ENCODE measurements at places on chromosomes 2 and 18.

- DNase-seq = no peak
These were observed 12.4 kb upstream of the XPO1 start for GRCh38 chr2:61550375-61551209.

- DNase-seq = no peak
These were observed 689.4 kb downstream of the ZEB2 start for GRCh38 chr2:143830476-143830875.

DNA sequence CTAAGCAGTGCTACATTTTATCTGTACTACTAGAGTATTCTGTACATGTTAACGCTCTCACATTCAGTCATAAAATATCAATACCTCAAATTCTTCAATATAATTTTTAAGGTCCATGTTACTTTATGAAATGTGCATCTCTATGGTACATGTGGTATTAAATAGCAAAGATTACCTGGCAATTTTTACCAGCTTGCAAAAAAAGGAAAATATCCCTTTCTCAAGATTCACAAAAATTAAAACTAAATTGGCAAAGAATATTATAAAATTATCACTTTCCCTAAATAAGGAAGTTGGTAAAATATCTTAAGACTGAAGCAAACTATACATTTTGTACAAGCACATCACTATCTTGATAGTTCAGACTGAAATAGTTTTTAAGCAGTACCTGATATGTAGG lies 115.0 kb upstream of the RNU4ATAC start:
- no peak for DNase-seq

DNA sequence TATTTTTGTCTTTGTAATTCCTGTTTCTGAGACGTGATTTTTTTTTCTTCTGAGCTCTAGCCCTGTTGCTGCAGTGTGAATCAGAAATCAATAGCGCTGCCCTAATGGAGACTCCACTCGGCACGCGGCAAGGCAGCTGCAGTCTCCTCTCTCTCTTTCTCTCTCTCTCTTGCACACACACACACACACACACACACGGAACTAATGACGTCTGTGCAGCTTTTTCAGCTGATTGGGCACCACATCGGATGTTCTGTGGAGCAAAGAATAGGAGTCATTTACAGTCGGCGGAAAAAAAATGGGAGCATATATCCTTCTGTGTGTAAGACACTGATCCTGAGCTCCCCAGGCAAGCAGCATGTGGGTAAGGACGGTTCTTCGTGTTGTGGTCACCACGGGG lies 2.0 kb upstream of the MYT1L start:
- DNase-seq = no peak

DNA sequence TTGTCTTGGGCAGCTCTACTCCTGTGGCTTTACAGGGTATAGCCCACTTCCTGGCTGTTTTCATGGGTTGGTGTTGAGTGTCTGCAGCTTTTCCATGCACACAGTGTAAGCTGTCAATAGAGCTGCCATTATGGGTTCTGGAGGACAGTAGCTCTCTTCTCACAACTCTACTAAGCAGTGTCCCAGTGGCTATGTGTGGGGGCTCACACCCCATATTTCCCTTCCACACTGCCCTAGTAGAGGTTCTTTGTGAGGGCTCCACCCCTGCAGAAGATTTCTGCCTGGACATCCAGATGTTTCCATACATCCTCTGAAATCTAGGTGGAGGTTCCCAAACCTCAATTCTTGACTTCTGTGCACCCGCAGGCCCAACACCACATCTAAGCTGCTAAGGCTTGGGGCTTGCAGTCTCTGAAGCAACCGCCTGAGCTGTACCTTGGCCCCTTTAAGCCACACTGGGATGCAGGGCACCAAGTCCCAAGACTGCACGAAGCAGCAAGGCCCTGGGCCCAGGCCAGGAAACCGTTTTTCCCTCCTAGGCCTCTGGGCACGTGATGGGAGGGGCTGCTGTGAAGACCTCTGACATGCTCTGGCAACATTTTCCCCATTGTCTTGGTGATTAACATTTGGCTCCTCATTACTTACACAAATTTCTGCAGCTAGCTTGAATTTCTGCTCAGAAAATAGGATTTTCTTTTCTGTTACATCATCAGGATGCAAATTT lies 9.4 kb downstream of the ELAC1 start:
- no peak for DNase-seq

DNA sequence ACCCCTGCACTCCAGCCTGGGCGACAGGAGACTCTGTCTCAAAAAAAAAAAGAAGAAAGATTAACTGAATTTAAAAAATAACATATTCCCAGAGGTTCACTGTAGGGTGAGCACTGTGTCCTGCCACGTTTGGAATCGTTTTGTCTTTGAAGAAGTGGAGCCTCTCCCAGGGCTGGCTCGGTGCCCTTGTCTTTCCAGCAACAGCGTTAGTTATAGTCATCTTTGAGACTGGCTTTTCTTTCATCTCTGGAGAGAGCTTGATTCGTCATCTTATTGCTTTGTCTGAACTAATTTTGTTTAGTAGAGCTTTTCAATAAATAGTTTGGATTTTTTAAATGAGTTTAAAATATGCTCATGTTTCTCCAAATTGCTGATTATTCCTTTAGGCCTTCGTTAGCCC lies 50.5 kb downstream of the IMPA2 start:
- no peak for DNase-seq

DNA sequence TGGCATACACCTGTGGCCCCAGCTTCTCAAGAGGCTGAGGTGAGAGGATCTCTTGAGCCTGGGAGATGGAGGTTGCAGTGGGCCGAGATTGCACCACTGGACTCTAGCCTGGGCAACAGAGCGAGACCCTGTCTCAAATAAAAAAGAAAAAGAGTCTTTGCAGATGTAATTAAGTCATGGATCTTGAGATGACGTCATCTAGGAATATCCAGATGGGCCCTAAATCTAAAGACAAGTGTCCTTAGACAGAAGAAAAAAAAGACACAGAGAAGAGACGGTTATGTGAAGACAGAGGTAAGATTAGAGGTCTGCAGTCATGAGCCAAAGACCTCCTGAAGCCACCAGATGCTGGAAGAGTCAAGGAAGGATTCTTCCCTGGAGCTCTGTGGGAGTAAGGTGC lies 74.3 kb downstream of the RHOB start:
- no peak for DNase-seq

- DNase-seq = no peak
These were observed 118.9 kb upstream of the CTNNA2 start for GRCh38 chr2:79393806-79394484.

DNA sequence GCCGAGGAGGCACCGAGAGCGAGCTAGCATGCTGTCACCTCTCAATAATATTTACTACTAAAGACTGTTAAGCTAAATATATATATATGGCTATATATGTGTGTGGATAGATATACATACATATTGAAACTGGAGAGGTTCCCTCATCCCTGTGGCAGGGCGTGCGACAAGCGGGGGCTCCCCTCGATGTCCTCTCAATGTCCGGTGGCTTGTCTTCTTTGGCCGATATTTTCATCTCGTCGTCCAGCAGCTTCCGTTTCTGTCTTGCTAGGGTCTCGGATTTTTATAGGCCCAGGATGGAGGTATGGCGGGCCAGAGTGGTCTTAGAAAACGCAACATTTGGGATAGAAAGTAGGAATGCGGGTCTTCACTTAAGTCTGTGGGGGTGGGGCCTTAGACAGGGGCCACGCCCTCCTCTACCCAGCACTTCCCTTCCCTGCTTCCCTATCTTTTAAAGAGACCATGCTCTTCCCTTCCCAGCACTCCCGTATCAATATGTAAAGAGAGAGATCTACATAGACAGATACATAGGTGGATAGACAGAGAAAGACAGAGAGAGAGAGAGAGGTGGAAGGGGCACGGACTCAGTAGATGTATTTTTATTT lies 866.8 kb downstream of the DSC3 start:
- DNase-seq = no peak

- no peak for DNase-seq
These were observed 528.0 kb downstream of the STK39 start for GRCh38 chr2:167719410-167719809.

DNA sequence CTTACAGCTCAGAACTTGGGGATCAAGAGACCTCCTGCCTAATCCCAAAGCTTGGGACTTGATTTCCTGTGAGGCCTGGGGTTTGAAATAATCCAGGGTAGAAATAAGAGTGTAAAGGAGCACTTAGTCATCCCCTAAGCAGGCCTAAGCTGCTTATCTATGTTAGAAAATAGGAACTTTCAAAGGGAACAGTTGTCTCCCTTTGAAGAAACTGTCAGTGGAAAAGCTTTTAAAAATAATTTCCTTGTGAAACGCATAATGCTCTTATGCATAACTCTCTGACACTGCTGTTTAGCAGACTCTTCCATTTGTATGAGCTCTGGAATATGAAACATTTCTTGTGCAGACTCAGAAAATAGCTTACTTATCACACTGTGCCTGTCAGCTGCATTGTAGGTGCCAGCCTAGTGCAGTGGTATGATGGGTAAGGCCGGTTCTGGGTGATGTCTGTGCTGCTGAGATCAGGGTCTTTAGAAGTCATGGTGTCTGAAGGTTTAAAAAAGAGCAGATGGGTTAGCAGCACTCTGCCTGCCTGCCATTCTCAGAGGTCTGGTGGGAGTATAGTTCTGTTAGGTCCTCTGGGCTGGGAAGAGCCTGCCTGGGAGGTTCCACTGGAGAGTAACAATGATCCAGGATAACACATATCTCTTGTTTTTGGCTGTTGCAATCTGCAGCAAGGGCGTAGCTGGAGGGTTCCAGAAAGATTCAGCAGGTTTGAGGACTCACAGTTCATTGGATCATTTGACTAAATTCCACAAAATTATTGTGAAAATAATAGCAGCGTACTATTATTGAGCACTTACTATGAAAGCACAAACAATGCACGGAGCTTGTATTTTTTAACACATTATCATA lies 283.2 kb upstream of the MEX3C start:
- no peak for DNase-seq

- DNase-seq = no peak
These were observed 275.3 kb downstream of the MTX2 start for GRCh38 chr2:176544557-176544956.

DNA sequence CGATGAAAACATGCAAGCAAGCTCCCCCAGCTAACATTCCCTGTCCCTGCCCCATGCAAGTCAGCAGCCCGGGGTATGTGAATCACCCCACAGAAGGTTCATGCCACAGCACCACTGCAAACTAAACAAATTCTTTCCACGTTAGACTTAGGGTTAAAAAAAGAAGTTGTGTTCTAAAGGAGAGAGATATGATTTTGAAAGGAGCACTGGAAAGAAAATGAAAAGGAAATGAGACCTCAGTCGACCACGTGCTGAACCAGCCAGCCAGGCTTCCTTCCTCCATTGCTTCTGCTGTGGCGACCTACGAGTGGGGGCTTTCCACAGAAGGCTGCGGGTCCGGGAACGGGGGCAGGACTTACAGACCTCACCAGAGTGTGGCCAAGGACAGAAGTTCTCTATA lies 52.0 kb downstream of the ARL4C start:
- DNase-seq = no peak

DNA sequence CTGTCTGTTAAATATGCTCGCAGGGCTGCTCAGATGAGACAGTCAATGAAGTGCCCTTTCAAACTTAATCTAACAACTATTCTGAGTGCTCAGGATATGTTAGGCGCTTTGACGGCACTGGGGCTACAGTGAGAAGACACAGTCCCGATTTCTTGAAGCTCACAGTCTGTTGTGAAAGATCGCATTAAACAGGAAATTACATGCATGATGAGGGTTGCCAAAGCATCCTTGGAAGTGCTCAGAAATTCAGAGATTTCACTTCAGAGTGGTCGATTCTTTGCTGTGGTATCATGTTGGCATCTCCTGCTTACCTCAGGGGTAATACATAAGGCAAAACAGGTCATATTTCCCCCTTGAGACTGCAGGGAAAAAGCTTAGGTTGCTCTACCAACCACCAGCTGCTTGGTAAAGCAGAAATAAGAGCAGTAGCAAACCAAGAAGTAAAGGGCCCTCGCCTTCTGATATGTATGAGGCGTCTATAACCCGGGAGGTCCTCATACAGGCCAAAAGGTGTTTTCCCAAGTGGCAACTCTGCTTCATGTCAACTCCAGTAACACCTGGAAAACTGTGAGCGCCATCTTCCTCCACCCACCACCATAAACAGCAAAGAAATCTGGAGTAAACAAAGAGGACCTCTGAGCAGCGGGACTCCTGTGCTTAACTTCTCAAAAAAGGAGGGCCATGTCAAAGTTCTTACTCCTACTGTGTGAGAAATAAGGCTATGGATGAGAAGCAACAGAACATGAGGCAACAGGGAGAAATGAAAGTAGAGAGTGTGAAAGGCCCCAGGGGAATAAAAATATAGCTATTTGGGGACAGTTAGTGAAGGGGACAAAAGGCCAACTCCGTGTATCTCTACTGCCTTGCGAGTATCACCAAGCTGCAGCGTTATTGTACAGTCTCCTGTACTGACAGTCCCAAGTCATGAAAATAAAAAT lies 79.3 kb downstream of the CLHC1 start:
- no peak for DNase-seq

GRCh38 chr2:98234776-98235175 lies 111.5 kb upstream of the CNGA3 start:
- DNase-seq = no peak

DNA sequence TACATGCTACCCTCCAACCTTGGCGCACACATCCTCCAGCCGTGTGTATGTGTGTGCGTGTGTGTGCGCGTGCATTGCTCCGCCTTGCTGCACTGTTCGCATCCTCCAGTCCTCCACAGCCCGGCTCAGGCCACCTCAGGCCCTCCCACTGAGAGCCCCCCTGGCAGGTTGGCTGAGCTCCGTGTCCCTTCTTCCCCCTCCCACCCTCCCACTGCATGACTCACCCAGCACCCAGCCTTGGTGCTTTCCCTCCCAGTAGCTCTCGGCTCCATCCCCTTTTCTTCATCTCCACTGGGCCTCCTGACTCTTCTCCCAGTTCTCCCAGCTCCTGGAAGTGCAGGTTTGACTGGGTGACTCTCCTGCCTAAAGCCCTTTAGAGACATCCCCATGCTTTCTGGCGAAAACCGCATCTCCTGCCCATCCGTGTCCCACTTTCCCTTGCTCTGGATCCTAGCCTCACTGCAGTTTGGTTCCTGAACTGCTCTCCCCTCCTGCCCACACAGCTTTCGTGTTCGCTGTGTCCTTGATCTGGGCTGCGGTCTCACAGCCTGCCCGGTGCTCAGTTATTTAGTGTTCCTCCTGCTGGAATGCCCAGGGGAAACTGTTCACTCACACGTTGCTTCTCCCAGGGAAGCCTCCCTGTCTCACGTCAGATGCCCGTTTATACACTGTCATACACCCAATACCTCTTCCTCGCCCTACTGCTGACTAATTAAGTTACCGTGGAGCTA lies 4.9 kb downstream of the TMEM177 start:
- no peak for DNase-seq

Data from SW 1271 (cell line).